DMS79 (cell line): ENCODE measurements at places on chromosomes 2 and 18.

- no peak for DNase-seq
Observed at GRCh38 chr2:60513191-60513590, 40.3 kb downstream of the BCL11A start.

- no peak for DNase-seq
Observed at GRCh38 chr18:63586966-63587365, at the start of gene SERPINB13. Gene SERPINB13 (plus strand): TSS chr18:63587343. CDS start chr18:63588668, 1,325 bp downstream.

GRCh38 chr18:2609604-2610003, 38.2 kb downstream of the NDC80 start:
- DNase-seq: no peak

- no peak for DNase-seq
Observed at GRCh38 chr2:160063271-160063670, 856 bp upstream of the PLA2R1 start.

- no peak for DNase-seq
Observed at GRCh38 chr2:57891086-57891712, 155.4 kb upstream of the VRK2 start.

GRCh38 chr2:229098801-229099200, 172.3 kb downstream of the PID1 start:
- no peak for DNase-seq
